ENCODE measurements at places on chromosomes 5 and 9.

- DNase-seq, result no peak
Measured at GRCh38 chr9:4375424-4376200, 75.7 kb upstream of the GLIS3 start.

DNA sequence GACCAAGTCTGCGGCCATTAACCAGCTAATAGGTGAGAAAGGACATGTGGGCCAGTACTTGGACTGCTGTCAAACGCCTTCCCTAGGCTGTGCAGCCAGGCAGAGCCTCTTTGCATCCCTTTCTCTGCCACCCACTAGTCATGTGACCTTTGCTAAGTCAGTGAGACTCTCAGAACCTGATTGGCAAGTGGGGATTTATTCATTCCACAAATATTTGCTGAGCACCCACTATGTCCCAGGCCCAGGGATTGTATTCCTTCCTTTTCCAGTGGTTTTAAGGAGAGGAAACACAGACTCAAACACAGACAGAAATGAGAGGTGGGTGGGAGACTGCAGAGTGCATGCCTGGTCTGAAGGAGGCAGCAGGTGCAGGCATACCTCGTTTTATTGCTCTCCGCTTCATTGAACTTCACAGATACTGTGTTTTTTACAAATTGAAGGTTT lies 71.6 kb upstream of the GALNT10 start:
- DNase-seq, result no peak

DNA sequence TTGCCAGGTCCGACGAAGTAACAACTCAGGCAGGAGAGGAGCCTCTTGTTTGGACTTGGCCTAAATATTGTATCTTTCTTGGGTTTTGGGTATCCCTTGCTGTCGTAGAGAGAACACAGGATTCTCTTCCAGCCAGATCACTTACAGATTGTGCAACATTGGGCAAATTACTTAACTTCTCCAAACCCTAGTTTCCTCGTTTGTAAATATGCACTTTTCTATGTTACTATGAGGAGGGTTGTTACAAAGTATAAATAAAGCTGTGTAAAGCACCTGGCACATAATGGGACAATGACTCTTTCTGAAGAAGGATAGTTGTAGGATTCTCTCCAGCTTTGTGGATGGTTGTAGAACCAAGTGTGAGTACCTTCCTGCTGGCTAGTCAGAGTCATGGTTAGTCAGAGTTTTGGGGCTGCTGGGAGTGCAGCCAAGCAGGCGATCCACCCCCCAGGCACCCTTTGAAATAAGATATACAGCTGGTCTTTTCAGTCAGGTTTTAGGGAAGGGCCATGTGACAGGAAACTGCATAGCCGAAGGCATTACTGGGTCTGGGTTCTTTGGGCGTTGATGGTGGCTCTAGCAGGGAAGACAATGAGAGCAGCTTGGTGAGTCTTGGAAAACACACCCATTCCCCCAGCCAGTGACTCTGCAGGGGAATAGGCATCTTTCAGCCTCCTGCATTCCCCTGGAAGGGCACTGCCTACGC lies 49.9 kb upstream of the GDNF start:
- DNase-seq, result no peak

- no peak for DNase-seq
Measured at GRCh38 chr5:168109441-168109840, 182.0 kb upstream of the WWC1 start.

DNA sequence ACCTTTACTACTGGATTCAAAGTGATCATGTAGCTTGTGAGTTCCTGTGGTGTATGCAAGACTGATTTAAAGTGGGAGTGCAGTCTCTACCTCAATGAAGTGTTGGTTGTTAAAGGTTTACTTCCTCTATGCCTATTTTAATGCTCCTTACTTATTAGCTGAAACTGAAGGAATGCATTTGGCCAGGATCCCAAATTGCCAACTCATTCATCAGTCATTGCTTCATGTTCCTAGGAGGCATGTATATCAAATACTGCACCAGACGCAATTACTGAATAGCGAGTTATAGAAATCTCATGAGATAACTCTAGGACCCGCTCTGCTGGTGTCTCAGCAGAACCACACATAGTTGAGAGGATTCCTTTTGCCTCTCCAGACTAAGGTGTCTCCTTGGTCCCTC lies 143.0 kb upstream of the RPS23 start:
- no peak for DNase-seq

- no peak for DNase-seq
Measured at GRCh38 chr5:123875561-123876275, 363.7 kb downstream of the CSNK1G3 start.

GRCh38 chr5:99248066-99248465 lies 319.3 kb upstream of the CHD1 start:
- no peak for DNase-seq

- DNase-seq, result no peak
Measured at GRCh38 chr9:111983484-111983908, 86.9 kb downstream of the UGCG start.

- DNase-seq, result no peak
Measured at GRCh38 chr9:135887585-135888050, 19.7 kb downstream of the CAMSAP1 start.

DNA sequence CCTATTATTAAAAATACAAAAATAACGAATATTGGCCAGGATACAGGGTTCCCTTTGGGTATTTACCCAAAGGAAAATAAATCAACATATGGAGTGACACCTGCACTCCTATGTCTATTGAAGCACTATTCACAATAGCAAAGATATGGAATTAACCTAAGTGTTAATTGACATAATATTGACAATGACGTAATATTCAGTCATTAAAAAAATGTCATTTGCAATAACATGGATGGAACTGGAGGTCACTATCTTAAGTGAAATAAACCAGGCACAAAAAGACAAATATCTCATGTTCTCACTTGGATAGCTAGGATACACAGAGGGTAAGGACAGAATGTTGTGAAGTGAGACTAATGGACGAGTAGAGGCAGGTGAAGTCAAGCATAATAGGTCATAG lies 326.3 kb upstream of the PTGER4 start:
- DNase-seq, result no peak

DNA sequence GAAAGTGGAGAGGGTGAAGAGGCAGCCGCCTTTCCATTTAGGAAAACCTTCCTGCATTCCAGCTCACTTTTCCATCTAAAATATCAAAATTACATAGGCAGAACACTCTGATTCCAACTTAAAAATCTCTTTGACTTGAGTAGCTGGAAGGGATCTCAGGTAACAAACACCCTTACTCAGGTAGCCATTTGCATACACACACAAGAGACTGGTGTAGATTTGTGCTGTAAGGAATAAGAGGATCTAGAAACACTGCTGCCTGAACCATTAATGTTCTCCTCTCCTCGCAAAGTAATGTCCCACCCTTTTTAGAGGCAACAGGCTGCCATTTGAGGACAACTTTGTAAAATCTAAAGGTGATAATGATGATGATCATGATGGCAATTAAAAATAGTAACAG lies 53.5 kb downstream of the BNC2 start:
- no peak for DNase-seq

DNA sequence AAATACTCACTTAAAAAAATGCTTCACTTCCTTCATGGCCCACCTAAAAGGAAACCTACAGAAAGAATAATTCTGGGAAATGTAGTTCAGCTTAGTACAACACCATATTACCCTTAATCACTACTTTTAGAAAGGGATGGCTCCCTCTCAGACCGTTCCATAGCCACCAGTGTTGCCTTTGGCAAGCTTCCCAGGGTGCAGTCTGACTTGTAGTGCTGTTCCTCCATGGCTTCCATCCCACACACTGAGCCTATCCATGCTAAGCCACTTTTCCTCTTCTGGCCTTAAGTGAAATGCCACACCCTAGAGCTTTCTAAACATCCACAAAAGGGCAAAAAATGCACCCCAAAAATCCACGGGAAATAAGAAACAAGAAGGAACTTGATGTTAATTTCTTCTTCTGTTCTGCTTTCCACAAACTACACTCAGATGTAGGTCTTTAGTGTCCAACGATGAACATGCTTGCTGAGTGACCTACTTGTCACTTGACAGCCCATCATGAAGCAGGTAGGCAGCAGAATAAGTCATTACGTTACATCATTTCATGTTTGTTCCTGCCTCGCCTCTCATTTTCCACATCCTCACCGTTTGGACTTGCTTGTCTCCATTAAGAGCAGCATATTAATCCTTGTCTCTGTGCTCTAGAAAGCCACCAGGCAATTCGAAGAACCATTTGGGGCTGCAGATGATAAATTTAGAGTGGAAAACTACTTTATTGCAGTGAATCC lies 391.1 kb upstream of the GRAMD2B start:
- no peak for DNase-seq
